Lower leg skin (tissue), 4 donors: ENCODE measurements at places on chromosomes 6 and 20. TPM values are rescaled to one million over a fixed set of nuclear protein-coding genes. Genes with fewer than 3 reads are reported as not detected.

- DNase-seq = no peak
Observed at GRCh38 chr6:36064770-36065396, 37.3 kb downstream of the MAPK14 start.

The CST4 gene
- not detected for total RNA-seq

- no peak for DNase-seq
Observed at GRCh38 chr6:143457563-143458359, 7.2 kb downstream of the PEX3 start.

DNA sequence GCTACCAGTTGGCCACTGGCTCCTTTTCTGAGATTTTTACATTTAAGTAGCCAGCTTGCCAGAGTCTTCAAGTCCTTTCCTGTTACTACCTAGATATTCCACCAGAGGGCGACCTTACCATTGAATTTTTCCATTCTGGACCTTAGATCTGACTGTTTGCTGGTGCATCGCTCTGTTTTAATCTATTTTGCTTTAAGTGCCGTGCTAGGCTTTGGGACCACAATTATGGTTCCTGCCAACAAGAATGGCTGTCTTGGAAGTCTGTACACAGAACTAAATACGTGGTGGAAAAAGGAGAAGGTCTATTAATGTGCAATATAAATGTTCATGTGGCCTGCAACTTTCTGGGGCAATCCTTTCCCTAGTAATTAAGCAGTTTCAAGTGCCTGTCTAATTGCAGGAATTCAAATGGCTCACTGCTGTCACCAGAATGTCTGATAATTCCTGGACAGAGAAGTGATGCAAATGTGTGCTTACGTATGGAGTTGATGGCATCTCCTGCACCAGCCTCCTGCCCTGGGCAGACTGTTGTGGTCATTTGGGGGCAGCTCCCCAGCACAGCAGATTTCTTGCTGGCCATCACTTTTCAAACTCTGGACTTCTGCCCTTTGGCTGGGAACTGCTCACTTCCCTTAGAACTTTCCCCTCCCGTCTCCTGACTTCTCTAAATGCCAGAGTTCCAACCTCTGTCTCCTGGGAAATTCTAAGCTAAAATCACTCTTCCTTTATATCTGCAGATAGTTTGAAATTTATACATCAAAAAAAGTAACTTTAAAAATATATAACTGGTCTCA is 5.6 kb upstream of the HLA-DOA start:
- DNase-seq = peak; percentile 66

DNA sequence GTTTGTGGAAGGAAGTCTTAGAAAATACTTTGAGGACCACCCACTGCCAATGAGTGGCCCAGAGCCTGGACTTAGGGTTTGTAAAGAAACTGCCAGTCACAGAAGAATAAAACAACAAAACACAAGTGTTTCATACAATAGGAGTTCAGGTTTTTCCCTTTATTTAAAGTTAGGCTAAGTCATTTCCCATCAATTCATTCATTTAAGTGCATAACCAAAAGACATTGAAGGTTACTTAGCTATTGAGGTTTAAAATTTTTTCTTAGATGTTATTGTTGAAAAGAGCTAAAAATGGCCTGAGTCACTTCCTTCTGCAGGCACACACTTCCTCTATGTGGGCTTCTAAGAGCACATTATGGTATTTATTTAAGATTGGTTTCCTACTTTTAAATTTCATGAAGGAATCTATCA is 54.2 kb downstream of the ARMC2 start:
- no peak for DNase-seq

DNA sequence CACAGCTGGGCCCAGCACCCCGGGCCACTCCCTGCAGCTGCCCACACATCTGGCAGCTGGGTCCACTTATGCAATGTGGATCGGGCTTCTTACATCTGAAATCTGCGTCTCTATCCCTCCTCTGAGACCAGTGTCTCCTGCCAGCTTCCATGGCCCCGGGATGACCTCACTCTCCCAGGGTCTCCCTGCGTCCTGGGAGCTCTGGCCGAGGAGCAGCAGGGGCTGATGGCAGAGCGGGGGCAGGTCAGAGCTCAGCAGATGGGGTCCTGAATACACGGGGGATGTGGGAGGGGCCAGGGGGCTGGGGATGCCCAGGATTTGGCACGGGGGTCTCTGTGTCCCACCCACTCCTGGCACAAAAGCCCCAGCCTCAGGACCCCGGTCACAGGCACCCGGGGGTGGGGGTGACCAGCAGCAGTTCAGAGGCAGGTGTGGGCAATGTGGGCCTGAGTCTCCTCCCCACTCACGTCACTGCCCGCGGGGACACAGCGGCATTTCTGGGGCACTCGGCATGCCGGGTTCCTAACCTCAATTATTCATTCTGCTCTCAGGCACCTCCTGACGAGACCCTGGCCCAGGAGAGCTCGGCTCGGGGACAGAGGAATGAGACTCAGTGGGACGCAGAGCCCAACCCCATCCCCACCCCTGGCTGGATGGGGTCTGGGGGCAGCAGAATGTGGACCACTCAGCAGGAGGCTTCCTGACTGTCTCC is 16.4 kb downstream of the CHRNA4 start:
- no peak for DNase-seq

- no peak for DNase-seq
Observed at GRCh38 chr20:6683021-6683977, 84.2 kb upstream of the BMP2 start.

DNA sequence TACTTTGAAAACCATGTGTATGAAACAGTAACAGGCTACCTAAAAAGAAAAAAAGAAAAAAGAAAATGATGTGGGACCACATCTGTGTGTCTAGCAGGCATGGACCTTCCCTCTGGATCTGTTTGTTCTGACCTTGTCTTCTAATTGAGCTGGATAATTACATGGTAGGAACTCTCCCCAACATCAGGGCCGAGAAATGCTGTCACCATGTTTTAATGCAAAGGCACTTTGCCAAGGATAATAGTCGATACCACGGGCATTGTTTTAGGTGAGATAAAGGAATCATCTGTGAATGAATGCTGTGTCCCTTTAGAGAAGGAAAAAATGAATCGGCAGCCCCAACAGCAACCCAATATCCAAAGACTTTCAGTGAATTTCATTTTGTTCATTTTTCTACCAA is 149.1 kb downstream of the ZDHHC14 start:
- no peak for DNase-seq

GRCh38 chr20:20603339-20603990 is 109.0 kb downstream of the RALGAPA2 start:
- DNase-seq = no peak
